Astrocyte (in vitro differentiated cells and primary cell): ENCODE measurements at places on chromosomes 5 and 9. TPM values are rescaled to one million over a fixed set of nuclear protein-coding genes. Genes with fewer than 3 reads are reported as not detected.

DNA sequence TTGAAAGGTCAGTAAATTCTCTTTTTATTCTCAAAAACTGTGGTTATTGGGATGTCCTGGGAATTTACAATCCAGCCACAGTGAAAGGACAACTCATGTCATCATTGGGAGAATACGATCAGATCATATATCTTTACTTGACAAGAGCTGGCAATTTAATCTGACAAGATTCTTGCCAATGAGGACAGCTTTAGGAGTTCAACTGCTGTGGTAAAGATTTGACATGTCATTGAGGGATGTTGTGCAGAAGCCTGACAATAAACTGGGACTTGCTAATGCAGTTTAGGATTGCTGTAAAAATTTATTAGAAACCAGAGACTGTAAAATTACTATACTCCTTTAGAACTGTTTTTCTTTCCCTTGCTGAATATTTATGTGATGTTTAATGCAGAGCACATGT lies 1131.0 kb downstream of the MAT2B start:
- no peak for DNase-seq
- H3K4me3 ChIP-seq: no peak overlapping the region
- H3K27ac ChIP-seq: no peak overlapping the region

DNA sequence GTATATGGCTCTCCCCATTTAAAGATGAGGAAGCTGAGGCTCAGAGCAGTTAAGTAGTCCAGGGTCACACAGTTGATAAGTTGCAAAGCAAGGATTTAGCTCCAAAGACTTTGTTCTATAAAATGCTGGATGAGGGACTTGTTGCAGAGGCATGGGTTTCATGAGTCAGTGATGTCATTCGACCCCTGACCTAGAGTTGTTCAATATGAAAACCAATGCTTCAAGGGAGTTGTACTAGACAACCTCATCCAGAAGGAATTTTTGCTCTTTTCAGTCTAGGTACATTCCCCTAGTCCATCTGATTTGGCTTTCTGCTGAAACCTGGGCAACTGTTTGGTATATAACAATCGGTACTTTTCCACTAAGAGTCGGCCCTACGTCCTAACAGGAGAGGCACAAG lies 550.4 kb downstream of the EBF1 start:
- H3K4me1 ChIP-seq: no peaks in the 10 kb centered on the region
- no peak overlapping the region for H3K4me3 ChIP-seq
- H3K27me3 ChIP-seq: no peaks in the 10 kb centered on the region
- H3K36me3 ChIP-seq: no peaks in the 10 kb centered on the region

GRCh38 chr5:164012371-164012770 lies 507.0 kb downstream of the MAT2B start:
- no peak overlapping the region for H3K4me3 ChIP-seq
- no peaks in the 10 kb centered on the region for H3K4me1 ChIP-seq
- DNase-seq: peak; percentile 10

- H3K4me3 ChIP-seq: no peak overlapping the region
- H3K4me1 ChIP-seq: no peaks in the 10 kb centered on the region
- no peak for DNase-seq
- H3K36me3 ChIP-seq: no peaks in the 10 kb centered on the region
- H3K27me3 ChIP-seq: peaks cover 9% of the 10 kb centered on the region
- no peak overlapping the region for H3K27ac ChIP-seq
Measured at GRCh38 chr9:132193227-132194124, 31.6 kb downstream of the NTNG2 start.

The MORN5 gene
- not detected in 2 replicates for total RNA-seq

The SLCO4C1 gene
- total RNA-seq: 0.22 and 0.23 TPM in 2 replicates

The GADD45G gene
- total RNA-seq: 3.5 and 5.2 TPM in 2 replicates

The AQP7 gene
- 0.65 and 1.9 TPM in 2 replicates for total RNA-seq

The TEK gene
- total RNA-seq: 1.8 and 2.3 TPM in 2 replicates

The NUTM2G gene
- not detected in 2 replicates for total RNA-seq
